Smooth muscle cell of the umbilical artery (primary cell): ENCODE measurements at places on chromosomes 2 and 18. TPM values are rescaled to one million over a fixed set of nuclear protein-coding genes. Genes with fewer than 3 reads are reported as not detected.

The HRH4 gene
- 0.05 and 0.30 TPM in 2 replicates for total RNA-seq

The GAREM2 gene
- total RNA-seq = 1.5 TPM in 2 replicates

The ASTL gene
- total RNA-seq = 0.23 TPM in 1 of 2 replicates, not detected in the other

The GPR17 gene
- total RNA-seq = not detected in 2 replicates

The GKN1 gene
- total RNA-seq = 0.14 TPM in 1 of 2 replicates, not detected in the other

The DAPL1 gene
- not detected in 2 replicates for total RNA-seq

The STPG4 gene
- 0.32 and 0.89 TPM in 2 replicates for total RNA-seq

The DSG2 gene
- 65.6 and 102 TPM in 2 replicates for total RNA-seq

The NGEF gene
- total RNA-seq = 0.30 and 3.4 TPM in 2 replicates

The SERPINB13 gene
- total RNA-seq = not detected in 2 replicates

The CD28 gene
- total RNA-seq = under 0.01 TPM in 2 replicates

The PRKRA gene
- total RNA-seq = 44.8 and 57.2 TPM in 2 replicates

The MYOM1 gene
- total RNA-seq = 2.4 and 3.0 TPM in 2 replicates

The SPR gene
- 24.2 and 35.9 TPM in 2 replicates for total RNA-seq

The B3GNT7 gene
- total RNA-seq = under 0.01 and 0.60 TPM in 2 replicates

The SP140L gene
- total RNA-seq = 6.8 and 14.3 TPM in 2 replicates

The SNED1 gene
- total RNA-seq = 0.14 and 0.30 TPM in 2 replicates

The EMILIN2 gene
- 2.4 and 3.9 TPM in 2 replicates for total RNA-seq

The PLGLB1 gene
- 0.83 and 1.5 TPM in 2 replicates for total RNA-seq

The VWA3B gene
- total RNA-seq = 0.09 TPM in 1 of 2 replicates, not detected in the other

The SKOR2 gene
- not detected in 2 replicates for total RNA-seq

The ERICH2 gene
- total RNA-seq = 0.30 TPM in 1 of 2 replicates, not detected in the other

The NAT8 gene
- total RNA-seq = not detected in 2 replicates

The NT5DC4 gene
- not detected in 2 replicates for total RNA-seq

The KCNJ3 gene
- under 0.01 TPM in 1 of 2 replicates, not detected in the other for total RNA-seq

The ACMSD gene
- not detected in 2 replicates for total RNA-seq
